Caco-2 (cell line): ENCODE measurements at places on chromosomes 3 and 15. TPM values are rescaled to one million over a fixed set of nuclear protein-coding genes. Genes with fewer than 3 reads are reported as not detected.
A peak's percentile ranks its signal among the peaks of the same experiment; 100 is the strongest.

Gene CACNA2D2
- 0.25 and 0.35 TPM in 2 replicates for total RNA-seq

Gene FAM107A
- not detected in 2 replicates for total RNA-seq

Gene RLBP1
- total RNA-seq: not detected in 2 replicates

Gene NR2F2
- total RNA-seq: 134 and 140 TPM in 2 replicates

Gene CPNE9
- not detected in 2 replicates for total RNA-seq

Gene ATP13A4
- 1.2 and 1.4 TPM in 2 replicates for total RNA-seq

Gene FGD5
- 0.16 and 0.25 TPM in 2 replicates for total RNA-seq

Gene CFAP20DC
- 2.2 and 2.8 TPM in 2 replicates for total RNA-seq

Gene OXTR
- 3.9 and 4.6 TPM in 2 replicates for total RNA-seq

Gene ZCWPW2
- total RNA-seq: 0.18 and 0.46 TPM in 2 replicates

Gene NDUFB4
- 133 and 136 TPM in 2 replicates for total RNA-seq

Gene GPR62
- total RNA-seq: not detected in 2 replicates

DNA sequence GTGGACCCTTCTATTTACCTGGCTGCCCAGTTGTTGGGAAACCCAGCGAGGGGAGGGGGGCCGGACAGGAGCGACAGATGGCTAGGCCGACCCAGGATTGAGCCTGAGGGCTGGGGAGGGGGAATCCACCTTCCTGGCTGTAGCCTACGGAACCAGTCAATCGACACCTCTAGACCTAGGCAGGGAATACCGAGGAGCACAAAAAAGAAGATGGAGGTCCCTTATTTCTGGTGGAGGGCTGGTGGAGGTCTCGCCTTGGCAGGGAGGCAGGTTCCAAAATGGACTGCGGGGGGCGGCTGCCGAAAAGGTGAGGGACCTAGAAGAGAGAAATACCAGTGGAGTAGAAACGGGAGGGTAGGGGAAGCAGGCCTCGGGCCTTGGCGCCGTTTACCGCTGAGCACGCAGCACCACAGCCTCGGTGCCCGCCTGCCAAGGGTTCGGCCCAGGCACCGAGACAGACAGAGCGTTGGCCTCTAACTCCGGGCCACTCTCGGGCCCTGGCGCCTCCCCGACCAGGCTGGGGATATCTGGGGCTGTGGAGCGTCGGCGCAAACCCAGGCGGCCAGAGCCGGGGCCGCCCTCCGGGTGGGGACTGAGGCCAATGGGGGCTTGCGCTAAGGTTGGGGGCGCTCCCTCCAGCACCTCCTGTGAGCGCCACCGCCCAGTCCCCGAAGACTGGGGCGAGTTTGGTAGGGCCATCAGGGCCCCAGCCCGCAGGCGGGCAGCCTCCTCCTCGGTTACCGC is 1.6 kb downstream of the ANKRD63 start:
- no peak for DNase-seq

- no peak for DNase-seq
Observed at GRCh38 chr3:71041371-71041770, 542.2 kb downstream of the FOXP1 start.

- DNase-seq: no peak
Observed at GRCh38 chr15:71472566-71472965, 337.8 kb upstream of the NR2E3 start.

GRCh38 chr3:181728470-181729340 is 17.0 kb downstream of the SOX2 start:
- no peak for DNase-seq

DNA sequence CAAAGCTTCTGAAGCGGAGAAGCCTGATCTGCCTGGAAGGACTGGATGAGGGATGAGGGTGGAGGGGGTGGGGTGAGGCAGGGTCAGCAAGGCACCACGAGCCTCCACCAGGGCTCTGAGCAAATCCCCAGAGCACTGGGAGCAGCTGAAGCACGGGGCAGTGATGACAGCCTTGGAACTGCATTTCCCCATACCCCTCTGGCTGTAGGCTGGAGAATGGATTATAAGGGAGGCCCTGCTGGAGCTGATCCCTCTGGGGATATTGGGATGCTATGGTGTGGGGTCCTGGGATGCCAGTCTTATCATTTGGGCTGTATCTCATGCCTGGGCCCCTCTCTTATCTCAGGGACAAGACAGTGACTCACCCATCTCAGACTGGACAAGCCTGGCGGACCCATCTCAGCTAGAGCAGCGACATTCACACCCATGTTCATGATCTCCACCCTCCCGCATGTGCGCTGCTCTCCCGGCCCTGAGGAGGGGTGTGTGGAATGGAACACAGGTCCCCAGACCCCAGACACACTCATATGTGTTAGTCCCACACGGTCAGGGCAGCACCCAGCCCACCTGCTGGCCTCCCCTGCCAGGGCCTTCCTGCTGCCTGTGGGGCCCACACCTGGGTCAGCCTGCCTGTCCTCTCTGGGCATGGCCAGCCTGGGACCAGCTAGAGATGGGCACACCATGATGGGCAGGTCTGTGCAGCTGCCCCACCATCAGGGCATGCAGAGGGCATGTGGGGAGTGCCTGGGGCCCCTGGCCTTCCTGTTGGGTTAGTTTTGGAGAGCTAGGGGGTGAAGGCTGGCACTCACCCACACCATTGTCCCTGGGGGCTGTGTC is 97.1 kb downstream of the FBLN2 start:
- DNase-seq: no peak

- no peak for DNase-seq
Observed at GRCh38 chr15:42226648-42227047, 18.5 kb upstream of the VPS39 start.

- no peak for DNase-seq
Observed at GRCh38 chr3:71591101-71591500, 7.6 kb upstream of the FOXP1 start.

DNA sequence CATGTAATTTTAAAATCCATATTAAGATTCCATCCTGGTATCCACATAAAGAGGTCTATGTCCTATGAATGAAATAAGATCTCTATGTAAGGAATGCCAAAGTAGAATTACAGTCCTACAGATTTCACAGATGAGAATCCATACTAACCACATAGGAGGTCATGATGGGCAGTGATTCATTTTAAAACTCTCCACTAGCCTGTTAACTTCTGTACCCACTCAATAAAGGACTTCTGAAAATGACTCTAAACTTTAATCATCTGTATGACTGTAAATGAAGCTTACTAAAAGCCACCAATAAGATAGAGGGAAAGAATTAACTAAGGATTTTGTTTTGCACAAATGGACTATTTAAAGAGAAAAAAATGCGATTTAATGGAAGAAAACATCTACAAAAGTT is 28.7 kb downstream of the MORC1 start:
- no peak for DNase-seq

GRCh38 chr3:176172492-176172891 is 1024.8 kb downstream of the TBL1XR1 start:
- DNase-seq: no peak

GRCh38 chr3:98612996-98613517 is 19.6 kb upstream of the CPOX start:
- no peak for DNase-seq

DNA sequence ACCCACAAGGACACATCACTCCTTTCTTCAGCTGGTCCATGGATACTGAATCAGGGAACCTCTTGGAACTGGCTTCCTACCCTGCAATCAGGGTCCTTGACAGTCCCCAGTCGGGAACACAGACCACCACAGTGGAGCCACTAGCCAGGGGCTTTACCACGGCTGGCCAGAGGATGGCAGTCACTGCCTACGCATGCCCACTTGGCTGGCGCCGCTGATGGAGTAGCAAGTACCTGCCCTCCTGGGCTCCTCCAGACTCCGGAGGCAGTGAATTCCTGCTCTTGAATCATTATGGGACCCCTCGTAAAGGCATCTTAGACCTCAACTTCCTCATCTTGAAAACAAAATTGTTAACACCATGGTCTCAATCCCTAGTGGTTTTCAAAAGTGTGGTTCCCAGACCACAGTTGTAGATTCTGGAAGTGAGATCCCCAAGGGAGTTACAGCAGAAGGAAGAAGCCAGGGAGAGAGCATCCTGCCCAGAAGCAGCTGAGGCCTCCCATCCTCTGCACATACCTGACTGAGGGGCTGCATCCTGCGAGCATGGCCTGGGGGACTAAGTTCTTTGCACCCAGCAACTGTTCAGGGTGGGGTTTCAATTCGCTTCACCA is 9.1 kb upstream of the SKIC8 start:
- DNase-seq: peak; percentile 83

DNA sequence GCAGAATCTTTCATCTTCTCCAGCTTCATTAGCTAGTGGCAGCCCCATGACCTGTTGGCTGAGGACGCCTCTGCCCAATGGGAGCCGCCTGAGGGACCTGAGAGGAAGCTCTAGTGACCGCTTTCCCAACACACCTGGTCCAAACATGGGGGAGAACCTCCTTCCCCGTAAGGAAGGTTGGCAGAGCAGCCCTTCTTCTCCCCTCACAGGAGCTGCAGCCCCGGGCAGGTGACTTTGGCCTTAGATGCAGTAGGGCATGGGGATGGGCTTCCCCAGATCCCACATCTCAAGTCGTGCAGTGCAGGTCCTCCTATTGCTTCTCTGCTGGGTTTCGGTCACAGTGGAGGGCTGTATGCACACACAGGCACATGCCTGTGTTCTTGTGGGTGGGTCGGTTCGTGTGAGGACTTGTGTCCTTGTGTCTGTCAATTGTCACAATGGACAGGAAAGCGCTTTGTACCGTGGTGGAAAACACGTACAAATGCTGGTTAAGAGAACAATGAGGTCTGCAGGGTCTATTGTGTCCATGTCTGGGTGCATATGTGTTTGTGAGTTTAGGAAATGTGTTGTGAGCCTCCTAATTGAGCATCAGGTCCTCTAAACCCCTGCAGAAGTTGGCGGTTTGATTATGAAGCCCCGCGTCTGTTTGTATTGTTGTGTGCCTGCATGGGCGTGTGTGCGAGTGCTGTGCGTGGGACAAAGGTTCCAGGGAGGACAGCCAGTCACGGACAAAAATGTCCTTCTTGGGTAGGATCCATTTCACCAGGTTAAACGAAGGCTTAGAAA is 1.4 kb downstream of the ISLR2 start:
- DNase-seq: no peak

GRCh38 chr3:97825101-97825500 is 3.3 kb downstream of the CRYBG3 start:
- DNase-seq: no peak

GRCh38 chr3:111373861-111374260 is 168.1 kb upstream of the CD96 start:
- no peak for DNase-seq

GRCh38 chr15:40925863-40926658 is 3.1 kb upstream of the DLL4 start:
- no peak for DNase-seq

DNA sequence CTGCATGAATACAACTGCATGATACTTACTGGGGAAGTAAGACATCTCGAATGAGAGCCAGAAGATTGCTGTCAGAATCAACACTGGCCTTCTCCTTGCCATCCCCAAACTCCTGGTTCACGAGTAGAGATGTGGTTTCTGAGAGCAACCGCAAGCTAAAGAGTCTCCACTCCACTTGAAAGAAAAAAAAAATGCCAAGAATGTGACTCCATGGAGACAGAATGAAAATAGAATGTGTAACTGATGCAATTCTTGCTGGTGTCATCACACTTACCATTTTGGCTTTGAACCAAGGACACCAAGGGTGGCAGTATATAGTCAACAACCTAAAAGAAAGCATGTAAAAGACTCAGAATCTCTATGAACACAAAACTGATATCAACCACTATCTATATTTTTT is 280.4 kb downstream of the ULK4 start:
- DNase-seq: peak; percentile 40

DNA sequence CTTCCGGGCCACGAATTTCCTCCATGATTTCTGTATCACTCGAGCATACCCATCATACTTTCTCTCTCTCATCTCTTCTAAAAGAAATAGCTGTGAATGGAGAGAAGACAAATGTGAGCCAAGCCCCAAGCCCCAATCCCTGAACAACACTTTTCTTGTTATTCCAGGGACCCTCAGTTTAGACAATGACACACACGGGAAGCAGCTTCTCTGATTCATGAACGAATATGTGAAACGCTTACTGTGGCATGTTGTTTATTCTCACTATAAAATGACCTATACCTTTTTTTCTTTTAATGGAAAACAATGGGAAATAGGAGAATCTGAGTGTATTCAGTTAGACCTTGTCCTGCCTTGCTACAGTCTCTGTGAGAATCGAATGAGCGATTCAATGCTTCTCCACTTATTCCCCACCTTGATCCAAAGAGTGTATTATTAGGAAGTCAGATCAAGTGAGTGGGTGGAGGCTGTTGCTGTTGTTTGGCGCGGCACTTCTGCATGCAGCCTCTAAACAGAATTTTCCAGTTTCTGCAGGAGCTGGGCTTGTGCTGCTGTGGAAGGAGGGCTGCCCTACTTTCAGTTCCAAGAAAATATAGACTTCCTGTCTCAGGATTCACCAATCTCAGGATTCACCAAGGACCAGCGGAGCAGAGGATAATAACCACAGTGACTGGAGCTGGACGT is 32.4 kb upstream of the LDHAL6B start:
- DNase-seq: no peak

GRCh38 chr3:4994823-4995499 is 15.7 kb downstream of the BHLHE40 start:
- DNase-seq: no peak

DNA sequence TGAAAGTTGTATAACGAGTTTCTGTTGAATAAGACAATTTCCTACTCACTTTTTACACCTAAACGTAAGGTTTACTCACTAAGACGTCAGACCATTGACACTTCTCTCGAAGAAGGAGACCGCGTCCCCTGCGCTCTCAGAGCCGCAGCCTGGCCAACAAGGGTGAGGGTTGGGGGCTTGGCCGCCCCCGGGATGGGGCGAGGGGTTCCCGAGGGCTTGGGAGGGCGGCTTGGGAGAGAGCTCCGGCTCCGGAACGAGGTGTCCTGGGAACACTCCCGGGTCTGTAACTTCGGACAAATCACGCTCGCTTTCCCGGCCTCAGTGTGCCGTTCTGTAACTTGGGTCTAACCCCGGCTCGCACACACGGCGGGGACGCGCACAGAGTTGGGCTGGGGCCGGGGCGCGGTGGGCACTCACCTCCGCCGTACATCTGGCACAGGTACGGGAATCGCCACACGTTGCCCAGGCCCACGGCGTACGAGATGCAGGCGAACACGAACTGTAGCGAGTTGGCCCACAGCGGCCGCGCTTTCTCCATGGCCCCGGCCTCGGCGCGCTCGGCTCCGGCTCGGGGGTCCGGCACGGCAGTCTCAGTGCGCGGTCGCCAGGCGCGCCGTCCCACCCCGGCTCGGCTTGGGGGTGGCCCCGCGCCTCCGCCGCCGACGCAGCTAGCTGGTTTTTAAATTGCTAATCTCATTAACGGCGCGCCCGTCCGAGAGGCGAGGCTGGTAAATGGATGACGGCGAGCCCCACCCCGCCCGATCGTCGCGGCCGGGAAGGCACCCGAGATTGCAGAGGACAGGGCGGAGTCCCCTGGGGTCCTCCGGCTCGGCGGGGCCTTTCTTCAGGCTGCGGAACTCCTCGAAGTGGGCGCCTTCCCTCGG is at the start of gene SLC6A20:
Gene SLC6A20, minus strand, starts transcription at position 655 of the 884 bp plus-strand sequence. Its CDS starts 117 bp downstream, at position 538.
- DNase-seq: peak; percentile 43

- DNase-seq: no peak
Observed at GRCh38 chr3:63631670-63632069, 20.8 kb upstream of the SNTN start.

- DNase-seq: no peak
Observed at GRCh38 chr3:99315896-99316295, 322.5 kb upstream of the COL8A1 start.

GRCh38 chr3:124492824-124493223 is 237.4 kb upstream of the UMPS start:
- DNase-seq: peak; percentile 68
